Heart right ventricle (tissue), 16 donors: ENCODE measurements at places on chromosomes 16 and 17. TPM values are rescaled to one million over a fixed set of nuclear protein-coding genes. Genes with fewer than 3 reads are reported as not detected.

- no peak overlapping the region for H3K4me3 ChIP-seq
- no peaks in the 10 kb centered on the region for H3K36me3 ChIP-seq
- no peaks in the 10 kb centered on the region for H3K27me3 ChIP-seq
- peaks cover 5% of the 10 kb centered on the region for H3K4me1 ChIP-seq
Observed at GRCh38 chr16:78133919-78134318, 34.5 kb downstream of the WWOX start.

GRCh38 chr16:19108409-19109287 is 5.1 kb upstream of the ITPRIPL2 start:
- H3K27me3 ChIP-seq: no peaks in the 10 kb centered on the region
- H3K4me3 ChIP-seq: no peak overlapping the region
- DNase-seq: no peak

GRCh38 chr17:65630502-65630901 is 69.1 kb upstream of the AXIN2 start:
- H3K36me3 ChIP-seq: no peaks in the 10 kb centered on the region
- H3K27ac ChIP-seq: no peak overlapping the region
- H3K4me3 ChIP-seq: no peak overlapping the region
- no peaks in the 10 kb centered on the region for H3K27me3 ChIP-seq
- no peak for DNase-seq
- H3K4me1 ChIP-seq: no peaks in the 10 kb centered on the region

DNA sequence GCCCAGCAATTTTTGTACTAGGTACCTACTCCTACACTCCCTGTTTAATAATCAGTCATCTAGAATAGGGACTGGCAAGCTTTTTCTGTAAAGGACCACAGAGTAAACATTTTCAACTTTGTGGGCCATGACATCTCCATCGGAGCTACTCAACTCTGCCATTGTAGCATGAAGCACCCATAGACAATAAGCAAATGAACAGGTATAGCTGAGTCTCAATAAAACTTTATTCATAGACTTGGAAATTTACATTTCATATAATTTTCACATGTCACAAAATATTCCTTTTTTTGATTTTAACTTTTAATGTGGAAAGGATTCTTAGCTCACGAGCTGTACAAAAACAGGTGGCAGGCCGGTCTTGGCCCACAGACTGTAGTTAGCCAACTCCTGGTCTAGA is 345.8 kb downstream of the SOX9 start:
- H3K4me3 ChIP-seq: no peak overlapping the region
- peaks cover 21% of the 10 kb centered on the region for H3K27me3 ChIP-seq
- H3K36me3 ChIP-seq: no peaks in the 10 kb centered on the region

DNA sequence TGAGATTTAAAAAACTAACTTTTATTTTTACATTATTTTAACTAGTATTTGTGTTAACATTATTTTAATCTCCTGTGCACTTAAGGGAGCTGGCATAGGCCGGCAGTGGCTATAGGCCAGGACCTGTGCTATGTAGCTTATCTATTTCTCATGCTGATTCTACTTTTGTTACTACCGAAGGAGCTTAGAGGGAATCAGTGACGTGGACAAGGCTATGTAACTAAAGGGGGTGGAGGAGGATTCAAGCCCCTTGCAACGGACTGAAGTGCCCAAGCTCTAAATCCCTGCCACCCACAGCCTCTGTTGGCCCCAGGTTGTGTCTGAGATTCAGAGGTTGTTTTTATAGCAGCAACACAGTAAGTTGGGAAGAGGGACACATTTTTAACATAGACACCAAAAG is 356.4 kb downstream of the WWOX start:
- no peak for DNase-seq
- H3K27me3 ChIP-seq: no peaks in the 10 kb centered on the region
- no peak overlapping the region for H3K27ac ChIP-seq
- H3K4me3 ChIP-seq: no peak overlapping the region
- H3K4me1 ChIP-seq: no peaks in the 10 kb centered on the region

- DNase-seq: no peak
- H3K27me3 ChIP-seq: no peaks in the 10 kb centered on the region
- H3K4me1 ChIP-seq: peaks cover 89% of the 10 kb centered on the region
- no peak overlapping the region for H3K4me3 ChIP-seq
Observed at GRCh38 chr17:46171939-46172338, 21.3 kb downstream of the KANSL1 start.

DNA sequence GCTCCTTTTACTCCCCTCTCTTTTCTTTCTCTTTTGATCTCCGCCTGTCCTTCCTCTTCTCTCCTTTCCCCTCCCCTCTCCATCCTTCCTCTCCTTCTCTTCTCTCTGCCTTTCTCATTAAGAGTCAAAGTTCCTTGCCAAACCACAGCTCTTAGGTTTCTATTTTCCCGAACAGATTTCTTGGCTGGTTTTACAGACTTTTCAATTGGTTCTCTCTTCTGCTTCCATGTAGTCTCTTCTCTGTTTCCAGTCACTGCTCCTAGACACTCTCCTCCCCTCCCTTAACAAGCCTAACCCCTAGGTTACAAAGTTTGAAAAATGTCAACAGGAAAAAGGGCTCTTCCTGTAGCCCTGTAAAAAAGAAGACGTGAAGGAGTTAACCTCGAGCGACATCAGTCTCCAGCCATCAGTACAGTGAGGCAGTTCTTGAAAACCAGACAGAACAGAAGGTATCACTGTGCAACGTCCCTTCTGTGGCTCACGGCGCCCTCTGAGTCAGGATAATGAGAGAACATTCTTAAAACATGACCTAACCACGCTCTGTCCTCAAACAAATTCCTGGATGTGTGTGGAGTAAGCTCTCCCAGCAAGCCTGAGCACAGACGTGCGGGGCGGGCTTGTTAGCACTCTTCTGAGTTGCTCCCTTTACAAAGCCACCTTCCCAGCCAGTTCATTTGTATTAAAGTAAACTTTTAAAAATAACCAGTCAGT is 11.6 kb upstream of the MARCHF10 start:
- H3K4me1 ChIP-seq: no peaks in the 10 kb centered on the region
- no peaks in the 10 kb centered on the region for H3K36me3 ChIP-seq
- peak; percentile 41 for DNase-seq
- peak overlapping the region; percentile 12 for H3K4me3 ChIP-seq
- H3K27ac ChIP-seq: no peak overlapping the region

Gene TSPAN10
- 0.12 TPM for total RNA-seq

Gene SRP68
- 67.4 TPM for total RNA-seq

Gene MT1M
- total RNA-seq: 0.96 TPM

DNA sequence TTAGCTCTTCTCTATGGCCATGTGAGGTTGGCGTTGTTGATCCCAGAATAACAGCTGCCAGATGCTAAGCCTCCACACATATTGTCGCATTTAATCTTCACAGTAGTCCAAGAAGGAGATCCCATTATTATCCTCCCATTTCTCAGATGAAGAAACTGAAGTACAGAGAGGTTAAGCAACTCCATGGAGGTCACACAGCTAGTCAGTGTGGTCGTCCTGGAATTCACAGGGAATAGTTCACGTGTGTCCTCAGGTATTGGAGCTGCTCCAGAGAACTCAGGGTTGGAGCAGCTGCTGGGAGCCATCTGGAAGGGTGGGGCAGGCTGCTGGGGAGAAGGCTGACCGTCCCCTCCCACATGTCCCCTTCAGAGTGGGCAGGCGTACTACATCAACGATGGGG is 19.5 kb downstream of the SDR42E2 start:
- H3K27me3 ChIP-seq: no peaks in the 10 kb centered on the region
- no peak for DNase-seq
- H3K4me1 ChIP-seq: no peaks in the 10 kb centered on the region
- H3K27ac ChIP-seq: no peak overlapping the region
- no peaks in the 10 kb centered on the region for H3K36me3 ChIP-seq
- no peak overlapping the region for H3K4me3 ChIP-seq

- H3K27me3 ChIP-seq: peaks cover 28% of the 10 kb centered on the region
- peak overlapping the region; percentile 36 for H3K27ac ChIP-seq
- DNase-seq: no peak
- peaks cover 28% of the 10 kb centered on the region for H3K4me1 ChIP-seq
- H3K4me3 ChIP-seq: no peak overlapping the region
Observed at GRCh38 chr17:83100853-83101391, 21.5 kb downstream of the METRNL start.
